CD14-positive monocyte (primary cell): ENCODE measurements at places on chromosomes 7 and 10. TPM values are rescaled to one million over a fixed set of nuclear protein-coding genes. Genes with fewer than 3 reads are reported as not detected.

ADRB1 gene
- 3.4 and 5.3 TPM in 2 replicates for polyA plus RNA-seq

NEUROD6 gene
- not detected for polyA plus RNA-seq

PANK1 gene
- 0.31 and 0.61 TPM in 2 replicates for polyA plus RNA-seq

PAX4 gene
- not detected in 2 replicates for polyA plus RNA-seq

C10orf143 gene
- 8.0 TPM for polyA plus RNA-seq

CLCN1 gene
- 0.76 TPM for polyA plus RNA-seq

RET gene
- 0.19 and 0.39 TPM in 2 replicates for polyA plus RNA-seq

NEUROG3 gene
- polyA plus RNA-seq: not detected

PNLIPRP1 gene
- 0.04 TPM in 1 of 2 replicates, not detected in the other for polyA plus RNA-seq
